ENCODE measurements at places on chromosomes 3 and 15.

DNA sequence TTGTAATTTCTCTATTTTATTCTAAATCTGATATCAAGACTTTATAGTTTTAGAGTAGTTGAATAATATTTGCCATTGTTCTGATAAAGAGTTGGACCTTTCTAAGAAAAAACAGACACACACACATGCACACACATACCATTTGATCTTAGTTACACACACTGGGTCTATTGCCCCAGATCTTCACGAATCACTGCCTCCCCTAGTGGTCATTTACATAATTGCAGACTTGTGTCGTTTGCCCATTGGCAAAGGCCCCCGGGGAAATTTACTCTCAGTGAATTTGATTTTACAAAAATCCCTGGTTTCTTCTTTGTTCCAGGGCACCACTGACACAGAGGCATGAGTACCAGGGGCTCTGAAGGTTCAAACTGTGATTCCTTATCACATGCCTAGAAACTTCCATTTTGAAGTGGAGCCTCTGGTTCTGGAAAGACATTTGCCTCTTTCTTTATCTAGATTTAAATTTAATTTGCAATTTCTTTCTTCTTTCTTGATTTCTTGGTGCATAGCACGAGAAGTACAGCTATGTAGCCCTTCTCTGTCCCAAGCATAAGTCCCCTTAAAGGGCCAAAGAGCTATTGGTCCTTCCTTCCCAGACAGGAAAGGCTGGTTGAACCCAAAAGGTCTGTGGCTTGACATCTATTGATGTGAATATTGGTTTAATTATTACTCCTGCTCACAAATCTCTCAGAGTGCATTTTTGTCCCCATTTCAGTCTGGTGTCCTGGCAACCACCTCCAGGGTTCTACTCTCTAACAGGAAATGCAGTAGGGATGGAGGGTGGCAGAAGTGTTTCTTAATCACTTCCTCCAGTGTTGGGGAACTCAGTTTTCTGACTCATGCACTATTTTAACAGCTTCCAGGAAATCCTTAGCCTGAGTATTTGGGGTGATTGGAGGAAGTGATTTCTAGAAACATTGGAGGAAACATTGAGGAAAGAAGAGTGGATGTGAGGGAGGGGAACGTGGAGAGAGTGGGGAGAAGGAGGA is 32.4 kb upstream of the SLC6A11 start:
- DNase-seq = peak; percentile 28

- no peak for DNase-seq
Measured at GRCh38 chr15:59550530-59550929, 61.1 kb upstream of the GCNT3 start.

DNA sequence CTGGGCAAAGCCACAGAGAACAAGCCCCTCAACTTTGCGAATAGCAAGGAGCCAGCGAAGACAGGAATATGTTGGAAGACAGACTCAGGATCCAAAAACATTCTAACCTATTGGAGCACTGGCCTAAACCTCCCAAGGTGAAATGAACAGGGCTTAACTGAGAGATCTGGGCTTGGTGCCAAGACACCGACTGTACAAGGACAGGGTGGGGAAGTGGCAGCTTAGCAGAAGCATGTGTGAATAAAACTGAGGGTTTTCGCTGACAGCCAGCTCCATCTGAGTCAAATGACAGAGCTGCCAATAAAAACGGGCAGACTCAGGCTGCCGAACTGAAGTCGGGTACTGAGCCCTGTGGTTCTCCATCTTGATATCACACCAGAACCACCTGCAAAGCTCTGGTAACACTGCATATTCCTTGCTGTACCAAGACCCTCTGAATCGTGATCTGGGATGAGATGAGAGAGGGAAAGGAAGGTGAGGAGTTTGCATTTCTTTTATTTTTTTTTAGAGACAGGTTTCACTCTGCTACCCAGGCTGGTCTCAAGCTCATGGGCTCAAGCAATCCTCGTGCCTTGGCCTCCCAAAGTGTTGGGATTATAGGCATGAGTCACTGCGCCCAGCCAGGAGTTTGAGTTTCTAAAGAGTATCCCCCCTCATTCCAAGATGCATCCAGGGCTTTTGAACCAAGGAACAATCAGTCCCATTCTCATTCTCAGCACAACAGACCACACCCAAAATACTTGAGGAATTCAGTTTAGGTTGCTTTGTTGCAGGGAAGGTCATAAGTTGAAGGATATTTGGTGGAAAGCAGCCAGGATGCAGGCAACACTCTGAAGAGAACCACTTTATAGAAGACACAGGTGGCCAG is 6.0 kb upstream of the PLCB2 start:
- DNase-seq = peak; percentile 44

- DNase-seq = no peak
Measured at GRCh38 chr3:76403556-76403955, 618.2 kb upstream of the ZNF717 start.

GRCh38 chr3:141940194-141940776 is 63.8 kb downstream of the ATP1B3 start:
- no peak for DNase-seq

GRCh38 chr3:29759411-29760225 is 478.7 kb downstream of the RBMS3 start:
- no peak for DNase-seq

GRCh38 chr15:49904296-49904695 is 214.7 kb downstream of the ATP8B4 start:
- no peak for DNase-seq

- no peak for DNase-seq
Measured at GRCh38 chr15:38111070-38111469, 141.6 kb upstream of the SPRED1 start.

DNA sequence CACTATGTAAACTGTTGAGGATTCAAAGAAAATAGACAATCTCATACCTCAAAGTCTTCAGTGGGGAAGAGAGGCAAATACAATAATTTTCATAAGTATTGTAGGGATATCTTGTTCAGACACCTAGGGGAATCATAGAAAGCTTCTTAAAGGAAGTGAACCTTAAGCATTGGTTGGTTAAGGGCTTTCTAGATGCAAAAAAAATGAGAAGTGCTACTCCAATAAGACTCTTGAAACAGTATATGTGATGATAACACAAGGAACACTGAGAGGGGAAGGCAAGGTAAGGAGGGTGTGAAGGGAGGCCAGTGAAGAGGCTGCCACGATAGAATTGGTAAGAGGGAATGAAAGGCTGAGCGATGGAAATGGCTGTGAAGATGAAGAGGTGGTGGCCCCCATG is 104.1 kb downstream of the TPRG1 start:
- DNase-seq = no peak

GRCh38 chr3:174243171-174243570 is 616.0 kb upstream of the NAALADL2 start:
- DNase-seq = no peak

DNA sequence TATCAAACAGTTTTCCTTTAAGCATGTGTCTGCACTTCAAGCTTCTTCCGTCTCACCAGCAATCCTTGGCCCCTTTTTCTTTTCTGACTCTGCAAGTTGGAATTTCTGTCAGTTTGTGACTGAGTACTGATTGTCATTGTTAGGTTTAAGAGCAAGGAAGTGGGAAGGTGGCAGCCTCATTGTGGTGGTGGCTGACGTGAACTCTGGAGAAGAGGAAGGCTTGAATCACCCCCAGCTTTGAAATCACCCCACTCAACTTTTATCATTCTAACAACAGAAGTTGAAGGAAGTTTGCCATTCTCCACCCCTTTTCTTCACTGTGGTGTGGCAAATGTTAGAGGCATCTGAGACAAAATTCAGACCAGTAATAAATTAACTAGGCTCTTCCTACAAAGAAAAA is 231.6 kb upstream of the AGTR1 start:
- no peak for DNase-seq

- no peak for DNase-seq
Measured at GRCh38 chr3:3200632-3201212, 21.2 kb upstream of the CRBN start.

DNA sequence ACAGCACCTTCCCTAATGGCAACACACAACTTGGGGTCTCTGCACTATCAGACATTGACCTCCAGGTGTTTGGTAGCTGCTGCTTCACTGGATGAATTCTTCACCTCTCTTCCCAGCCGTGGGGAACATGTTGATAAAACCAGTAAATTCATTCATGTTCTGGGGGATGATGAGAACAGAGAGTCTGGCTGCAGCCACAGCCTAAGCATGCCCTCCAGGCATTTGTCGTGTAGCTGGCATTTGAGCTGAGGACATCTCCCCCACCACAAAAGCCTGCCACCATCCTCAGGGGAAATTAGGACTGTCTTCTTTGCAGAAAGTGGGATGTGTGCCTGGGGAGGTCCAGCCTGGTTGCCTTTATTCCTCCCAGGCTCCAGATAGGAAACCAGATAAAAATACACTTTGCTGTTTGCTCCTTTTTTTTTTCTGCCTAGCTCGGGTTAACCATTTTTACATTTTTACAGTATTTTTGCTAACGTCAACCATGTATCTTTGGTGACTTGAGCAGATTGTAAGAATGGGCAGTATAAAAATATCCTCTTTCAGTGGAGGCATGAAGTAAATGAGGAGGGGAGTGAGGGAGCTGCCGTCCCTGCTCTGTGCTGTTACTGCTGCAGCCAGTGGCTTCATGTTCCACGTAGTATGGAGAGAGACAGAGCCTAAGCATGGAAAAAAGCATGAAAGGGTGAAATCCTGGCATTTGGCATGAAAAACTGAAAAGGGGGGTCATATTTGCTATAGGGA is 444.0 kb downstream of the EPHB1 start:
- DNase-seq = no peak
